H7 (cell line): ENCODE measurements at places on chromosomes 7 and 10. TPM values are rescaled to one million over a fixed set of nuclear protein-coding genes. Genes with fewer than 3 reads are reported as not detected.

POU6F2 gene
- 0.90 and 2.6 TPM in 2 replicates for total RNA-seq

SLC26A3 gene
- total RNA-seq, result not detected in 2 replicates

CRYGN gene
- 1.2 and 2.2 TPM in 2 replicates for total RNA-seq

OR2A7 gene
- 2.0 TPM in 2 replicates for total RNA-seq

ARL4A gene
- total RNA-seq, result 25.3 and 28.5 TPM in 2 replicates

TMEM176B gene
- 0.37 and 0.80 TPM in 2 replicates for total RNA-seq

GDF2 gene
- total RNA-seq, result not detected in 2 replicates

WEE2 gene
- 0.76 TPM in 1 of 2 replicates, not detected in the other for total RNA-seq

EPHB6 gene
- total RNA-seq, result 4.0 and 8.8 TPM in 2 replicates

EBLN1 gene
- total RNA-seq, result not detected in 2 replicates

LHFPL3 gene
- 0.80 TPM in 1 of 2 replicates, not detected in the other for total RNA-seq

PAPOLB gene
- 0.14 TPM in 1 of 2 replicates, not detected in the other for total RNA-seq

HHEX gene
- total RNA-seq, result 7.0 and 7.2 TPM in 2 replicates

AUTS2 gene
- 14.6 and 16.1 TPM in 2 replicates for total RNA-seq

GPR158 gene
- total RNA-seq, result 0.35 and 0.44 TPM in 2 replicates

C10orf62 gene
- not detected in 2 replicates for total RNA-seq

SVIL gene
- 14.5 and 17.2 TPM in 2 replicates for total RNA-seq

HTR7 gene
- total RNA-seq, result 34.3 and 48.6 TPM in 2 replicates

NPC1L1 gene
- not detected in 2 replicates for total RNA-seq

EEF1AKMT2 gene
- total RNA-seq, result 20.1 and 28.6 TPM in 2 replicates

HGF gene
- total RNA-seq, result 1.1 TPM in 1 of 2 replicates, not detected in the other

GJD4 gene
- not detected in 2 replicates for total RNA-seq

C10orf53 gene
- total RNA-seq, result not detected in 2 replicates

ADARB2 gene
- total RNA-seq, result 1.5 and 2.8 TPM in 2 replicates

SLC18A3 gene
- not detected in 2 replicates for total RNA-seq

OR2A12 gene
- not detected in 2 replicates for total RNA-seq

PAX4 gene
- total RNA-seq, result 0.07 TPM in 1 of 2 replicates, not detected in the other

LANCL2 gene
- total RNA-seq, result 7.1 and 10.7 TPM in 2 replicates

TMEM139 gene
- total RNA-seq, result 1.2 and 2.5 TPM in 2 replicates

OR2A5 gene
- not detected in 2 replicates for total RNA-seq

GHRHR gene
- 1.9 and 2.7 TPM in 2 replicates for total RNA-seq

CYP26A1 gene
- 44.4 and 190 TPM in 2 replicates for total RNA-seq

DPYSL4 gene
- total RNA-seq, result 7.6 and 9.1 TPM in 2 replicates

MSS51 gene
- 1.7 and 2.2 TPM in 2 replicates for total RNA-seq

PRSS37 gene
- not detected in 2 replicates for total RNA-seq

ENTPD1 gene
- total RNA-seq, result 0.42 and 0.92 TPM in 2 replicates

ERVW-1 gene
- 0.52 and 1.1 TPM in 2 replicates for total RNA-seq
